ENCODE measurements at places on chromosomes 7 and 10. TPM values are rescaled to one million over a fixed set of nuclear protein-coding genes. Genes with fewer than 3 reads are reported as not detected.

DNA sequence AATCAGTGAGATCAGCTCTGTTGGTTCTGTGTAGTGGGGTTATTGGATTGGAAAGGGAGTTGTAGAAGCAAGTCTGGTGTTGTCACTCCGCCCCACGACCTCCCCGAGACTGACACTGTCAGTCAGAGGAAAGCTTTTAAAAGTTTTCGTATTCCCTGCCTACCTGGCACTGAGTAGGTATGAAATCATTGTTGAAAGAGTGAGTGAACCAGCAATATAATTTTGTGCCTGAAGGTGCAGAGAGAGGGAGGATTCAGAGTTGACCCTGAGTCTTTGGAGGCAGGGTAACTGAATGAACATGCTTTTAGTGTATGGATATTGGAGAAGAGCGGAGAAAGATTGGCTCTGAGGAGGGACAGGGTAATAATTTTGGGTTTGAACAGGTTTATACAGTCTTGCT lies 27.3 kb downstream of the CCNY start:
- no peaks in the 10 kb centered on the region for H3K36me3 ChIP-seq
- peaks cover 6% of the 10 kb centered on the region for H3K4me1 ChIP-seq
- H3K27me3 ChIP-seq: no peaks in the 10 kb centered on the region
- H3K27ac ChIP-seq: no peak overlapping the region

GRCh38 chr10:132163278-132163765 lies 23.4 kb upstream of the DPYSL4 start:
- DNase-seq: no peak
- H3K36me3 ChIP-seq: no peaks in the 10 kb centered on the region
- H3K4me1 ChIP-seq: no peaks in the 10 kb centered on the region

DNA sequence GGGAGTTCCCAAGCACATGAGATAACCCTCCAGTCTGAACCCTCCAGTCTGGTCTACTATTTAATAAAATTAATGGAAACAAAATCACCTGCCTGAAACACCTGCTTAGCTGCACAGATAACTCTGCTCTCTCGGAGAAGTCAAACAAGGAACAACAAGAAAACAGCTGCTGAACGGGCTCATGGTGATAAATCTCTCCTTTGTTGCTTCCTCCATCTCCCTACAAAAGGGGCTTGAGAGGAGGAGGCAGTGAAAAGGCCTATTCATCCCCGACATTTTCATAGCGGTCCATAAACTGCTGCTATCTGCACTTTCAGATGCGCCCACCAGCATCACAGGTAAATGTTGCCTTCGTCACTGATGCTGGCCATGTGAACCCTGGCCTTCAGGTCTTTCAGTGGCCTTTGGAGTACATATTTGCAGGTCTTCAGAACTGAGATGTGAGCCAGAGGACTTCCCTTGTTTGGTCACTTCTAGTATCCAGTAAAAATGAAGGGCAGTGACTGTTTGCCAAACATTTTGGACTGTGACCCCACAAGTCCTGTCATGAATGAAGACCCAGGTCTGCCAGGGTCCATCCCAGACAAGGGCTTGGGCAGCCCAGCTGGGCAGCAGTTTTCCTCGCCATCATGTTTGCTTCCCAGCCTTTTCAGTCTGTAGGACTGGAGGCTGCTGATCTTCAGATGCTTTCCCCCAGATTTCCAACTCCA lies 15.9 kb downstream of the FKBP6 start:
- H3K27me3 ChIP-seq: peaks cover 13% of the 10 kb centered on the region
- no peak overlapping the region for H3K27ac ChIP-seq

- no peaks in the 10 kb centered on the region for H3K36me3 ChIP-seq
- H3K27me3 ChIP-seq: no peaks in the 10 kb centered on the region
- no peak overlapping the region for H3K27ac ChIP-seq
- no peak overlapping the region for H3K4me3 ChIP-seq
Measured at GRCh38 chr10:111732166-111732785, 451.3 kb downstream of the GPAM start.

- H3K36me3 ChIP-seq: no peaks in the 10 kb centered on the region
- no peaks in the 10 kb centered on the region for H3K27me3 ChIP-seq
- H3K4me3 ChIP-seq: no peak overlapping the region
Measured at GRCh38 chr10:19968745-19969144, 152.5 kb downstream of the PLXDC2 start.

DNA sequence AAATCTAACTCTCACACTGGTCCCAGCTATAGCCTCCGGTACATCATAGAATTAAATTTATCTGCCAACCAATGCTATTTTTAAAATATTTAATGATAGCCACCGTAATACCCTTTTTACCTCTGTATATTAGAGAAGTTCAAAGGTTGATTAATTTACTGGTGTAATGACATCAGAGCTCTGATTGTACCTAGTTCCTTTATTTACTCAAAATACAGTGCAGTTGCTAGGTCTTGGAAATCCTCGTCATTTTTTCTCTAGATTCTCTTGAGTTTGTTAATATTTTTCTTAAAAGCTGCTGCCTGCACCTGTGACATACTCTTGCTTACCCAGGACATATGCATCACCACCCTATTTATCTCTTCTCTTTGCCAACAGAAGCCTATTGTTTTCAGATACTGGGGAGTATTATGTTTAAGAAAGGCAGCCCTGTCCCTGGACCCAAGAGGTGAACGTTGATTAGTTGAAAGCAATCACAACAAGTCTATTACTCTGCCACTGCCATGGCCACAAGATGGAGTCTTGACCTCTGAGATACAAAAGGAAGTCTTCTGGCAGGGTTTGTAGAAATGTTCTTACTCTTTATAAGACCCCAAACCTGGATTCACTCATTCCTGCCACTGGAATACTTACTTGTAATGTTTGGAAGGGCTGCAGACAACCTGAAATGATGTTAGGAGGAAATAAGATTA lies 25.6 kb upstream of the TMEM26 start:
- no peaks in the 10 kb centered on the region for H3K27me3 ChIP-seq
- DNase-seq: no peak
- H3K27ac ChIP-seq: no peak overlapping the region
- no peaks in the 10 kb centered on the region for H3K4me1 ChIP-seq
- no peaks in the 10 kb centered on the region for H3K36me3 ChIP-seq

GRCh38 chr7:138584696-138585095 lies 116.5 kb downstream of the SVOPL start:
- H3K4me3 ChIP-seq: no peak overlapping the region
- no peak overlapping the region for H3K27ac ChIP-seq
- no peak for DNase-seq

GRCh38 chr7:141664450-141664849 lies 37.5 kb downstream of the DENND11 start:
- no peaks in the 10 kb centered on the region for H3K4me1 ChIP-seq
- H3K27ac ChIP-seq: no peak overlapping the region
- H3K27me3 ChIP-seq: no peaks in the 10 kb centered on the region
- peaks cover 13% of the 10 kb centered on the region for H3K36me3 ChIP-seq
- DNase-seq: no peak

- H3K36me3 ChIP-seq: peaks cover 5% of the 10 kb centered on the region
- no peaks in the 10 kb centered on the region for H3K4me1 ChIP-seq
- H3K27me3 ChIP-seq: no peaks in the 10 kb centered on the region
- peak overlapping the region; percentile 83 for H3K27ac ChIP-seq
- peak; percentile 3 for DNase-seq
Measured at GRCh38 chr10:125720002-125720382, 483 bp downstream of the EDRF1 start.

DNA sequence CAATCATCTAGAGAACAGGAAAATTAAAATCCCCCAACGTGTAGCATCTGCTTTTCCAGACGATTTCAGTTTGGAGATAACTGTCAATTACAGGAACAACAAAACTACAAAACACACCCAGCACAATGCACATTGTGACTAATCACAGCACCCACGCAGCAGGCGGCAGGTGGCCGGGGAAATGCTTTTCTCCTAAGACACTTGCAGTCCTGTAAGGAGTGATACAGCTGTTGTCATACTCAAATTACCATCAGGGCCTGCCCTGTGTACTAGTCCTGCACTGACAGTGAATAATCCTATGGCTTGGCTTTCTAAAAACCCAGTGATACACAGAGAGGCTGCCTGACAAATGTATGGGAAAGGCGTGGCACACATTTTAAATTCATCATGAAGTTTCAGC lies 37.8 kb downstream of the COBL start:
- H3K4me1 ChIP-seq: no peaks in the 10 kb centered on the region
- no peak for DNase-seq
- no peak overlapping the region for H3K4me3 ChIP-seq
- no peaks in the 10 kb centered on the region for H3K36me3 ChIP-seq
- H3K27ac ChIP-seq: no peak overlapping the region
- H3K27me3 ChIP-seq: no peaks in the 10 kb centered on the region

GRCh38 chr10:102208311-102209035 lies 17.6 kb upstream of the ELOVL3 start:
- DNase-seq: peak; percentile 52
- H3K36me3 ChIP-seq: no peaks in the 10 kb centered on the region
- H3K27me3 ChIP-seq: peaks cover 4% of the 10 kb centered on the region
- H3K27ac ChIP-seq: no peak overlapping the region

- H3K27ac ChIP-seq: no peak overlapping the region
- H3K36me3 ChIP-seq: no peaks in the 10 kb centered on the region
- DNase-seq: no peak
- H3K27me3 ChIP-seq: no peaks in the 10 kb centered on the region
- H3K4me1 ChIP-seq: no peaks in the 10 kb centered on the region
Measured at GRCh38 chr10:80861882-80862281, 324.2 kb downstream of the SH2D4B start.

DNA sequence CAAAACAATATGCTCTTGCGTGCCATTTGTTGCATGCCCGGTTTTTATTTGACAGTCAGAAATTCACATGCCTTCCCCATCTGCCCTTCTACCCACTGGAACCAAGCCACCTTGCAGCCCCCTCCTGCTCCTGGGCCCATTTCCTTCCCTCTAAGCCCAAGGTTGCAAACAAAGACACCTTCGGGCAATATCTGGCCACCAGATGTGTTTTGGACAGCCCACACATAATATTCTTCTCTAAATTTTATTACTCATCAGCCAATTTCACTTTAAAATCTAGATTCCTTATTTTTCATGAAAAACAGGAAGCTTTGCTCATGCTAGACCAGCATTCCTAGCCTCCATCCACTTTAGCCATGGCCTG lies 18.2 kb upstream of the C10orf105 start:
- H3K36me3 ChIP-seq: no peaks in the 10 kb centered on the region
- H3K27ac ChIP-seq: no peak overlapping the region
- H3K4me1 ChIP-seq: peaks cover 2% of the 10 kb centered on the region
- peaks cover 22% of the 10 kb centered on the region for H3K27me3 ChIP-seq
- no peak for DNase-seq
- no peak overlapping the region for H3K4me3 ChIP-seq

DNA sequence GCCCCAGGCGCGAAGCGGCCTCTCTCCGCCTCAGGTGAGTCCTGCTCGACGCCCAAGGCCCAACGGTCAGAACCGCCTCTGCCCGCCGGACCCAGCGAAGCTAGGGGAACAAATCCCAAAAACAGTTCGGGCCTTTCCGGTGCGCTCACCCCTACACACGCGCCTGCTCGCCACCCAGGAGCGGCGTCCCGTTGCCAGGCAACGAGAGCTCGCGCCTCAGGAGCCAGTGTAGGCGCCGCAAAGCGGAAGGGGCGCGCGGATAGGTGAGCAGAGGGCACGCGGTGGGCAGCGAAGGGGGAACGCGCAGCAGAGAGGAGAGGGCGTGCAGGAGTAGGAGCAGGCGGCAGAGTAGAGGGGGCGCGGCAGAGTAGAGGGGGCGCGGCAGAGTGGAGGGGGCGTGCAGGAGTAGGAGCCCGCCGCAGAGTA lies at the start of the genes DYDC1 and DYDC2:
Gene DYDC1, minus strand, starts transcription at position 193 of the 426 bp plus-strand sequence. CDS start 4,154 bp downstream, outside the sequence.
Gene DYDC2, plus strand, starts transcription at position 219 of the 426 bp plus-strand sequence. CDS start 5,663 bp downstream, outside the sequence.
- H3K27me3 ChIP-seq: peaks cover 16% of the 10 kb centered on the region
- DNase-seq: no peak
- H3K27ac ChIP-seq: no peak within 1 kb of the TSS
- no peak within 1 kb of the TSS for H3K4me3 ChIP-seq
- H3K36me3 ChIP-seq: no peaks in the 10 kb centered on the region

DNA sequence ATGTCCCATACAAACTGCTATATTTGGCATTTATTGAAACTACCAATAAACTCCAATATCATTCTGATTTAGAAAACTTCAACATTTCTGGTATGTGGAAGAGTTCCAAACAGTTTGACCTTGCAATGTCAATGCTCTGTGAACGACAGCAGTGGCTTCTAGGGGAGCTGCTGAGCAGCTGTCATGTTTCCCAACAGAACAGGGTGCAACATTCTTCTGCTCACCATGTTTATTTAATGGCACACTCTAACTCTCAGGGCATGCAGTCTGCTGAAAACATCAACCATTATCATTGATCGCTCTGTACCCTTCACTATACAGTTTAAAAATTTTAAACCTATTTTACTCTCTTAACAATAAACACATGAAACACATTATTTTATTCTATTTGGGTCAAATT lies 25.9 kb downstream of the LMOD2 start:
- H3K36me3 ChIP-seq: peaks cover 4% of the 10 kb centered on the region
- H3K4me3 ChIP-seq: no peak overlapping the region
- DNase-seq: no peak
- no peak overlapping the region for H3K27ac ChIP-seq
- no peaks in the 10 kb centered on the region for H3K27me3 ChIP-seq
- 0 out of 2 replicates have a peak, but pooled peaks cover 3% of the 10 kb centered on the region for H3K4me1 ChIP-seq

The MBL2 gene
- polyA plus RNA-seq: not detected

The CYP2E1 gene
- 1.7 TPM for polyA plus RNA-seq

The TAS2R41 gene
- not detected for polyA plus RNA-seq

The ANKRD22 gene
- polyA plus RNA-seq: not detected

The SYCE1 gene
- not detected for polyA plus RNA-seq

The ADGRA1 gene
- not detected for polyA plus RNA-seq

The AKR1C8 gene
- polyA plus RNA-seq: not detected

The CNNM1 gene
- polyA plus RNA-seq: 0.32 TPM

The TMEM270 gene
- not detected for polyA plus RNA-seq

The TAF3 gene
- polyA plus RNA-seq: 2.3 TPM

All from IMR-90 (cell line).